ENCODE measurements at places on chromosomes 5 and 9.
A peak's percentile ranks its signal among the peaks of the same experiment; 100 is the strongest.

GRCh38 chr5:176882567-176882903 lies 16.6 kb downstream of the HK3 start:
- H3K4me1 ChIP-seq: peaks cover 16% of the 10 kb centered on the region
- no peak overlapping the region for H3K4me3 ChIP-seq
- no peaks in the 10 kb centered on the region for H3K36me3 ChIP-seq
- H3K27ac ChIP-seq: no peak overlapping the region

DNA sequence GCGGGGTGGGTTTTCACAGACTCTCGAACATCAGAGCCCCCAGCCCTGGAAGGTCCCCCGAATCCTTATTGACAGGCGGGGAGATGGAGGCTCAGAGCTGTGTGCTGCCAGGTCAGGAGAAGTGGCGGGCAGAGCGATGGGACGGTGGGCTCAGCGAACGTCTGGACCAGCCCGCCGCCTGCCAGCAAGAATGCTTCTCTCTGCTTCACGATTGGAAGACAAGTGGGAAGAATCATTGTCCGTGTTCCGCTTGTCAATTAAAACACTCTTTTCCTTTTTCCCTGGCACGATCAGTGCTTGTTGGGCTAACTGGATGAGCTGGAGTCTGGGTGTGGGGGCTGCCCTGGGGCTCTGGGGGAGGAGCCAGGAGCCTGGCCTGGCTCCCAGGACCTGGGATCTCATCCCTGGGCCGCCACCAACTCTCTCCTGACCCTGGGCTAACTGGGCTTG lies 1.6 kb downstream of the COL5A1 start:
- peaks cover 23% of the 10 kb centered on the region for H3K27me3 ChIP-seq
- no peak overlapping the region for H3K27ac ChIP-seq
- H3K36me3 ChIP-seq: no peaks in the 10 kb centered on the region

DNA sequence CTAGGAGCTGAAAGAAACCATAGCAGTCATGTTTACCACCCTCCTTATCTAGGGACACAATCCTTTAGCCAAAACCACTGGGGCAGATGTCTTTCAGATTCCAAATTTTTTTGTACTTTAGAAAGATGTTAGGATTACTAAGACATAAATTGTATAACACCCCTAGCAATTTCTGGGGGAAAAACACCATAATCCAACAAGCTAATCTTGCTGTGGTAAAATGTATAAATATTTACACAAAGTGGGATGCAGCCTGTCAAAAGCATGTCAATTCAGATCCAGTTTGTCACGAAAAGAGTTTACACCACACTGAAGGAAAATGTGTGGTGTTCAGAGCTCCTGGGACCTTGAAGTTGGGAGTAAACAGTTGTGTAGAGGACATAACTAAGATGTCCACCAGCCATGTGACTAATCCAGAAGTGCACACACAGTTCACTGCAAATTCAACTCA lies 274.3 kb downstream of the ADAMTSL1 start:
- no peak overlapping the region for H3K27ac ChIP-seq
- H3K4me3 ChIP-seq: no peak overlapping the region
- no peaks in the 10 kb centered on the region for H3K27me3 ChIP-seq
- no peaks in the 10 kb centered on the region for H3K4me1 ChIP-seq
- no peak for DNase-seq

DNA sequence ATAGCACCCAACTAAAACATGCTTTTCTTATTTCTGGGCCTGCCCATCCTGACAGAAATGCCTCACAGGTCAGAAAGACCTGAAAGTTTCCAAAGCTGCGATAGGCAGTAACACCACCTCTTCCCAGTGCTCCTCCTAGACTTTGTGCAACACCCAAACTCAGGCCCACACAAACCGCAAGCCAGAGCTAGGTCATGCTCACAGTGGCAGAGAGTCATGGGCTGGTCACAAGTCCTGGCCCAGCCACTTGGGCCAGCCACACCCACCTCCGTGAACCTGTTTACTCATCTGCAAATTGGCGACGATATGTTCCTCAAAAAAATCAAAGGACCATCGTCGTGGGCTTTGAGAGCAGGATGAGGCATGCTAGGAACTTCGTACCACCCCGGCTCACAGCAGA lies 44.0 kb upstream of the SLC25A51 start:
- H3K4me1 ChIP-seq: peaks cover 12% of the 10 kb centered on the region
- no peaks in the 10 kb centered on the region for H3K36me3 ChIP-seq
- H3K27me3 ChIP-seq: no peaks in the 10 kb centered on the region

DNA sequence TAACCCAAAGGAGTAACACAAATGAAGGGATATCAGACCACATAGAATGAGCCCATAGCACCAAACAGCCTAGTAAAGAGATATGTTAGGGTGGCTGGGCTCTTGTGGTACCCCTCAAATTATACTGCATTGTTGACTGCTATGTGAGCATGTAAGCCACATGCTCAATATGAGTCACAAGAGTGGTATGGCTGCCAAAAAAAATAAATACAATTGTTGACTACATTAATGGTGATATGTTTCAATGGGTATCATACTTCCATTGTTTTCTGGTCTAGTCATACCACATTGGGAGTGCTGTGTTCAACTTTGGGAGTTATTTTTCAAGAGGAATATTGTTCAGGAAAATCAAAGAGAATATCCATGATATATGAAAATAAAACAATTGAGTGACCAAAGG lies 162.4 kb upstream of the PIK3R1 start:
- H3K4me1 ChIP-seq: peaks cover 16% of the 10 kb centered on the region
- H3K27me3 ChIP-seq: no peaks in the 10 kb centered on the region
- H3K4me3 ChIP-seq: no peak overlapping the region
- no peaks in the 10 kb centered on the region for H3K36me3 ChIP-seq
- H3K27ac ChIP-seq: no peak overlapping the region

GRCh38 chr5:40680741-40681362 lies 1.1 kb downstream of the PTGER4 start:
- no peaks in the 10 kb centered on the region for H3K36me3 ChIP-seq
- DNase-seq: peak; percentile 44
- H3K27me3 ChIP-seq: peaks cover 83% of the 10 kb centered on the region
- H3K4me3 ChIP-seq: peak overlapping the region; percentile 68
- H3K4me1 ChIP-seq: peaks cover 27% of the 10 kb centered on the region

DNA sequence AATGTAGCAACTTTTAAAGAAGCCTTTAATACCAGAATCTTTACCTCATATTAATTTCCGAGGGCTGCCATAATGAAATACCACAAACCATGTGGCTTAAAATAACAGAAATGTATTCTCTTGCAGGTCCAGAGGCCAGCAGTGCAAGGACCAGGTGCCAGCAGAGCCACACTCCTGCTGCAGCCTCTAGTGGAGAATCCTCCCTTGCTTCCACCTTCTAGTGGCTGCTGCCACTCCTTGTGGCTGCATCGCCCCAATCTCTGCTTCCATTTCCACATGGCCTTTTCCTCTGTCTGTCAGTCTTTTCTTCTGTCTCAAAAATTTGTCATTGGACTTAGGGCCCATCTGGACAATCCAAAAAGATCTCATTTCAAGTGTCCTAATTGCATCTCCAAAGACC lies 401.5 kb downstream of the EFNA5 start:
- no peak overlapping the region for H3K27ac ChIP-seq
- no peak for DNase-seq
- peaks cover 5% of the 10 kb centered on the region for H3K4me1 ChIP-seq
- no peaks in the 10 kb centered on the region for H3K36me3 ChIP-seq
- H3K4me3 ChIP-seq: no peak overlapping the region
- no peaks in the 10 kb centered on the region for H3K27me3 ChIP-seq

GRCh38 chr5:13898569-13898968 lies 45.9 kb downstream of the DNAH5 start:
- no peak overlapping the region for H3K4me3 ChIP-seq
- H3K27me3 ChIP-seq: no peaks in the 10 kb centered on the region
- H3K27ac ChIP-seq: no peak overlapping the region
- H3K36me3 ChIP-seq: no peaks in the 10 kb centered on the region
- peaks cover 7% of the 10 kb centered on the region for H3K4me1 ChIP-seq
- no peak for DNase-seq

- no peak overlapping the region for H3K4me3 ChIP-seq
- H3K27me3 ChIP-seq: no peaks in the 10 kb centered on the region
- no peak for DNase-seq
- no peaks in the 10 kb centered on the region for H3K36me3 ChIP-seq
- H3K27ac ChIP-seq: no peak overlapping the region
- H3K4me1 ChIP-seq: no peaks in the 10 kb centered on the region
Observed at GRCh38 chr5:151089726-151090125, 8.9 kb upstream of the TNIP1 start.

DNA sequence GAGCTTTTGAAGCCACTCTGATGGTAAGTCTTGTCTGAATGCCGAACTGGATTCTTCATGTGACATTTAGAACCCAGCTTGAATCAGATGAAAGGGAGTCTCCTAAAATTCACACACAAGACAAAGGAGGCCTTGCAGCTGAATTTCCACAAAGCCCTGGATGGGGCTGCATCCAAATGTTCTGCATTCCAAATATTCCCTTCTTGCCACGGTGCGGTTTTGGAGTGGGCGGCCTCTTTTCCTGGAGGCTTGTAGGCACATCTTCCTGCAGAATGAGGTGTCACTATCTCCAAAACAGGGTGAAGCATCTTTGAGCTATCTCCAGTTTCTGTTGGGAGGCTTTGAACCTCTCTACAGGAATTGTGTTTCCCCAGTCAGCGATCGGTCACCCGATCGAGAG lies 342.7 kb downstream of the ARHGEF28 start:
- no peak for DNase-seq
- no peaks in the 10 kb centered on the region for H3K36me3 ChIP-seq
- no peak overlapping the region for H3K4me3 ChIP-seq
- no peak overlapping the region for H3K27ac ChIP-seq

GRCh38 chr9:131732636-131733289 lies 7.1 kb downstream of the RAPGEF1 start:
- no peak overlapping the region for H3K4me3 ChIP-seq
- H3K36me3 ChIP-seq: no peaks in the 10 kb centered on the region
- DNase-seq: no peak
- H3K4me1 ChIP-seq: peaks cover 11% of the 10 kb centered on the region

DNA sequence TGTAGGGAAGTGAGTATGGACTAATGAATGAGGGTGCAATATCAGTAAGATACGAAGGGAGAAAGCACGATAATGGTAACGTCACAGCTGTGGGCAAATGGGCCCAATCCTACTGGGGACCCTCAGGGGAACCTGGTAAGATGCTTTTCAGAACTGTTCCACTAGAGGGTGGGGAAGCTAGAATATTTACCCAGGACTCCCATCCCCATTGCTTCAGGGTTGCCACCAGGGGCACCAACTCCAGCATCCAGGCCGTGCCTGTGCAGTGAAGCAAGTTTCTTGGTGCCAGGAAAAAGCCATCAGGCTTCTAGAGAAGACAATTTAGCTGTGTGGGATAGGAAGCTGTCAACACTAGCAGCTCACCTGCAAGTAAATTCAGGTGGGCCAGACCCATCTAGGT lies 409.3 kb downstream of the AGTPBP1 start:
- peak; percentile 59 for DNase-seq
- no peaks in the 10 kb centered on the region for H3K27me3 ChIP-seq
- no peak overlapping the region for H3K4me3 ChIP-seq
- H3K4me1 ChIP-seq: peaks cover 8% of the 10 kb centered on the region

DNA sequence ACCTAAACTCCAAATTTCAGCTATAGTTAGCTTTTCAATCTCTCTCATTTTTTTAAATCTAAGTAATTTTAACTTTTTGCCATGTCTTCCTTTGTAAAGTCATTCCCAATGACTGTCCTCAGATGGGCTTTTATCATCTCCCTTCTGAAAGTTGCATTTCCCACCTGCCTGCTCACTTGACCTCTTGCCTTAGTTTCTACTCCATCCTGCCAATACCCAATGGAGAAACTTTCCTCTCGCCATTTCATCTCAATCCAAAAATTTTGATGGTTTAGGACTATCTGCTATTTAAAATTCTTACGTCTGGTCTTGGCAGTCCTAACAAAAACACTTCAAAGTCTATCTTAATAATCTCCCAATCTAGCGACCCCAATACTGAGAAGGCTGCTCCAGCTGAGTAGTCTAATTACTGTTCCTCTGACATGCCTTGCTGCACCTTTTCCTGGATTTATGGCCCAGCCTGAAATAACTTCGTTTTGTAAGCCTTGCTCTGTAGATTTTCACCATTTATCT lies 231.3 kb downstream of the PRR16 start:
- H3K27ac ChIP-seq: no peak overlapping the region
- no peak for DNase-seq
- H3K27me3 ChIP-seq: no peaks in the 10 kb centered on the region
- no peaks in the 10 kb centered on the region for H3K36me3 ChIP-seq
- no peak overlapping the region for H3K4me3 ChIP-seq
- H3K4me1 ChIP-seq: no peaks in the 10 kb centered on the region

DNA sequence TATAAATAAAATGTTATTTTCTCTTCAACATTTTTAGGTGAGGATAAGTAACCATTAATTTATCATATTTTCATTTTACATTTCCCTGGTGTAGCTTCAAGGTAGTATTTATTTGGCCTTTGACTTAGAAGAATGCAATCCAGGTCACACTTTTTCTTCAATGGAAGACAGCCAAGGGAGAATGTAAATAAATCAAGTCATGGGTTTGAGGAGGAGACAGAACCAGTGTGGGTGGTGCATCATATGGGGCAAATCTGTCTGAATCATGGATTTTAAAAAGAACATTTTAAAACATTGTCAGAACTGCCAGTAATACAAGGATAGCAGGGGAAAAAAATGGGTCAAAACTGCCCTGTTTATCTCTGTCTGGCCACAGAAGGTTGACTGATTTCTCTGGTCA lies 229.5 kb downstream of the FAM114A2 start:
- H3K27me3 ChIP-seq: no peaks in the 10 kb centered on the region
- peaks cover 21% of the 10 kb centered on the region for H3K4me1 ChIP-seq
- no peaks in the 10 kb centered on the region for H3K36me3 ChIP-seq

- no peak overlapping the region for H3K27ac ChIP-seq
- H3K4me1 ChIP-seq: no peaks in the 10 kb centered on the region
- H3K36me3 ChIP-seq: no peaks in the 10 kb centered on the region
Observed at GRCh38 chr5:39405083-39405843, 19.5 kb downstream of the DAB2 start.

Data from neural progenitor cell (in vitro differentiated cells).